Osteocyte (in vitro differentiated cells): ENCODE measurements at places on chromosomes 5 and 9. TPM values are rescaled to one million over a fixed set of nuclear protein-coding genes. Genes with fewer than 3 reads are reported as not detected.

GRCh38 chr9:128715436-128715750 lies 8.5 kb downstream of the ZDHHC12 start:
- no peaks in the 10 kb centered on the region for H3K27me3 ChIP-seq
- DNase-seq, result no peak
- no peak overlapping the region for H3K4me3 ChIP-seq
- H3K27ac ChIP-seq, result no peak overlapping the region

DNA sequence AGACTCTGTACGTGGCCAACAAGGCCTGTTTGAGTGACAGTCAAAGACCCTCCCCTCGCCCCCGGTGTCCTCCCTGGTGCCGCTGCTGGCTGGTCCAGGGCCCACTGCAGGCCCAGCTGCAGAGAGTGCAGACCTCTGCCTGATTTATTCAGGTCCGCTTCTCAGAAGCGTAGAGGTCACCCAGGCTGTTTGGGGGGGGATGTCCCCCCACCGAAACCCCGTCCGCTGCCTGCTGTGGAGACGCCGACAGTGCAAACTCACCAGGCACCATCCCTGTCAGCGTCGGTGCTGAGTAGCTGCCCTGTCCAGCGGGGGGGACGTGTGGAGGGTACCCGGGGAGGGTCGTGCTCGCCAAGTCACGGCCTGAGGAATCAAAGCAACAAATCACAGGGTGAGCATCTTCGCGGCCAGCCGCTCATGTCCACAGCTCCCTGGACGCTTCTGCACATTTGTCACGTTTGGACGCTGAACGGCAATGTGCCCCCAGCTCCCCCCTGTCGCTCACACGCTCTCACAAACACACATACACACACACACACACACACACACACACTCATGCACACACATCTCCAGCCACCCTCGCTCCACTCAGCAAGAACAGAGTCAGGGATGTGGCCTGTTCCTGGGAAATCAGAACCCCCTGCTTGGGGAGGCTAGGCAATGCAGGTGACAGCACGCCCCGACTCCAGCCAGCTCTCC lies 152.2 kb downstream of the PAX5 start:
- no peak overlapping the region for H3K4me3 ChIP-seq
- H3K36me3 ChIP-seq, result no peaks in the 10 kb centered on the region
- H3K27ac ChIP-seq, result no peak overlapping the region
- H3K4me1 ChIP-seq, result no peaks in the 10 kb centered on the region
- DNase-seq, result no peak
- H3K27me3 ChIP-seq, result peaks cover 61% of the 10 kb centered on the region

GRCh38 chr9:92968081-92968480 lies 20.8 kb downstream of the FGD3 start:
- H3K4me3 ChIP-seq, result no peak overlapping the region
- no peaks in the 10 kb centered on the region for H3K4me1 ChIP-seq
- H3K27me3 ChIP-seq, result peaks cover 4% of the 10 kb centered on the region
- no peaks in the 10 kb centered on the region for H3K36me3 ChIP-seq

- H3K27ac ChIP-seq, result peak overlapping the region; percentile 77
- H3K27me3 ChIP-seq, result no peaks in the 10 kb centered on the region
- H3K4me1 ChIP-seq, result peaks cover 11% of the 10 kb centered on the region
- H3K4me3 ChIP-seq, result peak overlapping the region; percentile 8
- no peak for DNase-seq
- no peaks in the 10 kb centered on the region for H3K36me3 ChIP-seq
Measured at GRCh38 chr9:3508521-3509291, 17.1 kb downstream of the RFX3 start.

DNA sequence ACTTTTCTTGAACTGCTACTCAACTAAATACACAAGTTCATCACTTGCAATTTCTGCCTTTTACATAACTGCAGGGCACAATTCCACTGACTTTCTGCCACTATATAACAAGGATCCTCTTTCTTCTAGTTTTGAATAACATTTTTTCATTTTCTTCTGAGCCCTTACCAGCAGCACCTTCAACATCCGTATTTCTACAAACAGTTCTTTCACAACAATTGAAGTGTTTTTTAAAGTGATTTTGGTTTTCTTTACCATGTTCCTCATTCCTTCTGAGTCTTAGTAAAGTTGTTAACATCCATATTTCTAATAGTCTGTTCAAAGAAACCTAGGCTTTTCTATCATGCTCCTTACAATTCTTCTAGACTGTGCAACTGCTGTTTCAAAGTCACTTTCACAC lies 127.2 kb upstream of the PITX1 start:
- peaks cover 57% of the 10 kb centered on the region for H3K27me3 ChIP-seq
- peaks cover 4% of the 10 kb centered on the region for H3K36me3 ChIP-seq
- no peak overlapping the region for H3K27ac ChIP-seq
- no peaks in the 10 kb centered on the region for H3K4me1 ChIP-seq
- no peak overlapping the region for H3K4me3 ChIP-seq

DNA sequence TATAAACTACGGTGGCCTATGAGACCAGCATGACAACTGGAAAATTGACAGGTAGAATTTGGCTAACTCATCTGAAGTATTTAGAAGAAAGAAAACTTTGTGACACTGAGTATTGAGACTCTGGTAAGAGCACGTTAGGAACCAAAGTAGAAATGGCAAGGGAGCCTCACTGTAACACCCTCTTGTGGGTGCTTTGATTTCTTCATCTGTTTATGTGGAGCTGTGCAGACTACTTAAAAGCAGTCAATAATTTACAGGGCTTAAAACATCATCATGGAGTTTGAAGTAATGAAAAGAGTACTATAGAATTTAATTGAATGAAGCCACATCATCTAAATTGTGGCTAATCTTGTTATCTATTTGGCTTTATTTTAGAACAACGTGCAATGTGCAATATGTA lies 414.2 kb downstream of the CCDC171 start:
- no peak for DNase-seq
- H3K4me3 ChIP-seq, result no peak overlapping the region
- no peaks in the 10 kb centered on the region for H3K27me3 ChIP-seq
- H3K36me3 ChIP-seq, result no peaks in the 10 kb centered on the region
- H3K4me1 ChIP-seq, result peaks cover 5% of the 10 kb centered on the region

SPINK4 gene
- not detected in 2 replicates for total RNA-seq
